ENCODE measurements at places on chromosomes 6 and 20.
A peak's percentile ranks its signal among the peaks of the same experiment; 100 is the strongest.

DNA sequence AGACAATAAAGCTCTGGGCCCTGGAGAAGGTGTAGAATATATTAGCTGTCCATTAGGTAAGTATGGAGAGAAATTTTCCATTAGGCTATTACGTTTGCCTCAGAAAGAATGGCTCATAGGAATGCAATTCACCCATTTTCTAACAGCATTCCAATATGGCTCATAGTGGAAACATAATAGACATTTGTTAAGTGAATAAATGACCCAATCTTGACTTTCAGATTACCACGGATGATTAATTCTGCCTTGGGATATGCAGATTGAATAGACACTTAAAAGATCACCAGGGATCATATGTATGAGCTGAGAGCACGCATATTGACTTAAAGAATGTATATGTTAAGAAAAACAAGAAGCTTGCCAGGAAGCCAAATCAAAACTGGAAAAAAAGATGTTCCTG, 209.1 kb upstream of the CDYL start:
- DNase-seq: no peak

GRCh38 chr6:155310596-155310995, 3.7 kb downstream of the TFB1M start:
- no peak for DNase-seq

DNA sequence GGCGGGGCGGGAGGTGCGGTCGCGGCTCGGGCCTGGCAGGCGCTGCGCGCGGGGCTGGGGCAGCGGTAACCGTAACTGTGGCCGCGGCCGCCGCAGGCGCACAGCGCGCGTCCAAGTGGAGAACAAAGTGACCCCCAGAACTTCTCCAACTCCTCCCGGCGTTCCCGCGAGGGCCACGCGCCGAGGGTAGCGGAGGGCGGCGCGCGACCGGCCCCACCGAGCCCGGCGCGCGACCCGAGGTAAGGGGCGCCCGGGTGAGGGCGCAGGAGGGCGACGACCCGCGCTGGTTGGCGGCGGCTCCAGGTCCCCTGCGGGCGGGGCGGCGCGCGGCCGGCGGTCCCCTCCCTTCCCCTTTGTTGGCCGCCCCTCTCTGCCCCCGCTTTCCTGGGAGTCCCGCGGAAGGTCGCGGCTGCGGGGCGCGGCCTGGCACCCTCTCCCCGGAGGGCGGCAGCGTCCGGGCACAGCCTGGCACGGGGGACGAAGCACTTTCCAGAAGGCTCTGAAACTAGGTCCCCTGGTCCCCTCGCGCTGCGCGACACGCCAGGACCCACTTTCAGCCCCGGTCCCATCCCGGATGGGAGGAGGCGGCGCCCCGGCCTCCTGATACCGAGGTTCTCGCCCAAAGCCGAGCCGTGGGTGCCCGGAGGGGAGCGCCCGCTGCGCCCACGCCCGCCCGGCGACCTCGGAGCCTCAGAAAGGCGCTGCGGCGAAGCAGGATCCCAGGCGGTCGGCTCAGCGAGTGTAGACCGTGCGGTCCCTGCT, at the start of gene TIAM2:
Gene TIAM2 (plus strand): TSS at position 62 of the 762 bp plus-strand sequence. CDS start 133,909 bp downstream, outside the sequence.
- peak; percentile 5 for DNase-seq

- DNase-seq: no peak
Observed at GRCh38 chr6:70150521-70150920, 152.4 kb downstream of the COL9A1 start.

GRCh38 chr20:23663180-23663579, 25.4 kb upstream of the CST3 start:
- DNase-seq: no peak

DNA sequence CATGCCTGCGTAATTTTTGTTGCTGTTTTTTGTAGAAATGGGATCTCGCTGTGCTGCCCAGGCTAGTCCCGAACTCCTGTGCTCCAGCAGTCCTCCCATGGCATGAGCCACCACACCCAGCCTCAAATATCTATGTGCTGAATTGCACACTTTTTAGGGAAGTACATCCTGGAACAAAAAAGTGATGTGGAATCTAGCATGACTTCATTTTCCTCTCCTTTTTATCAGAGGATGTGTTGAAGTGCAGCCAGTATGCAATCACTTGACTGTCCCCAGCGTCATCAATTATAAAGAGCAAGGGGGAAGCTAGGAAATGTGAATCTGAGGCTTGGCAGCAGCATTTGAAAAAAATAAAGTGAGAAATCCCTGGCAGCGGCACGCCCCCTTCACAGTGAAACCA, 6.4 kb upstream of the EXOC2 start:
- DNase-seq: no peak

- no peak for DNase-seq
Observed at GRCh38 chr6:113825781-113826180, 31.4 kb upstream of the MARCKS start.

DNA sequence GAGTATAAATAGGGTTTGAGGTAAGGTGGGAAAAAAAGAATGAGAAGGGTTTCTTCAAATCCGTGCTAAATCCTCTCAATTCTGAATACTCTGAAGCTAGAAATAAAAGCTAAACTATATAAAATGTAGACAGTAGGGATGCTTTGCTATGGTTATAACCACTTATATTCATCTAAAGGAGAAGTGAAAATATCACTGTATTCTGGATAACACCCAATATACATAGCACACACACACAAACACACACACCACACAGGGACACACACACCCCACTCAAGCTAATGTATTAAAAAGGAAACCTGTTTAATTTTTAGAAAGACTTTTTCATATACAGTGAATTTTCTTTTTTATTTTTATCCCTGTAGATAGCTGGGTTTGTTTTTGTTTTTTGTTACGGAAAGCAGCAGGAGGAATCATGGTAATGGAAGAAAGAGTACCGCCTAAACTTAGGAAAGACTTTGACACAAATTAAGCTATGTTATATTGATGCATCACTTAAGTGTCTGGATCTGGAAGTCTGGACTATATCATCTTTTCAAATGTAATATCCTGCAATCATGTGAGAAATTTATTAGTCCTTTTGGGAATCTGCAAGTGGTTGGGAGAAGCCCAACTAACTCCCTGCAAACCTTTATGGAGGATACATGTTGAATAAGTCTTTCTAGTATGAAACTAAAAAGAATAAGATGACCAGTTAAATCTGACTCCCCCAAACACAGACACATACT, 68.4 kb upstream of the FABP7 start:
- DNase-seq: no peak

GRCh38 chr6:20319520-20320357, 81.9 kb upstream of the E2F3 start:
- peak; percentile 55 for DNase-seq

DNA sequence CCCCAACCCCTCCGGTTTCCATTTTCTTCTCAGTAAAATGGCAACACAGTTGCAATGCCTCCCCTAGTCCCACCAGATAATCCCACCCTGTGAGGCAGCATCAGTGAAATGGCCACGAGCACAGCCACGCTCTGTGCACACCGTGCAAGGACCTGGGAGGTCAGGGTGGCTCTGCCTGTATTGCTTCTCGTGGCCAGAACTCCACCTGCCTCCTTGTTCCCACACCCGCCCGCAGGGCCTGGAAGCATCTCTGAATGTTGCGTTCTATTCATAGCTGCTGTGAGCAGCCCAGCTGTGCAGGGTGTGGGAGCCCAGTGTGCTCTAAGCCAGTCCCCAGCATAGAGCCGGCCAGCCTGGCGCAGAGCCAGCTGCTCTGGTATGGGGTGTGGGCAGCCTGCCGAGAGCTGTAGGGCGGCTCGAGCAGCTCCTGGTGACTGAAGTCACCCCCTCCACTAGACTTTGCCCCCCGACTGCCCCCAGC, 161.1 kb downstream of the DLL1 start:
- DNase-seq: no peak

- DNase-seq: no peak
Observed at GRCh38 chr6:138931660-138932059, 56.4 kb downstream of the REPS1 start.

DNA sequence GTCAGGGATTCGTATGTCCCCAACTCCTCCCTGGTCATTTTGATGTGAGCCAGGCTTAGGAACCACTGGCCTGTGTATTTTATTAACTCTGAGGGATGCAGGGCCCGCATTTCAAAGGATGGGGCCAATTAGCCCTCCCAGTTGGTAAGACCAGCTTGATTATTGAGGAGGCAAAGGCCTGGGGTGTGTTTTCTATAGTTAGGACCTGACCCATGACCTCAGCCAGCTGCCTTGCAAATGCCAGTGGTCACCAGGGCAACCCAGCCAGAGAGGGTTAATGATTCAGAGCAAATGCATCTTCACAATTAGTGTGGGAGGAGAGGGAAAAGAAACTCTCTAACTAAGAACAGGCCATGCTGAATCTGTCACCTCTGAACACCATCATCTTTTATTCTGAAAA, 835.4 kb downstream of the MAFB start:
- DNase-seq: no peak

- no peak for DNase-seq
Observed at GRCh38 chr6:167116109-167116837, 6.6 kb upstream of the CCR6 start.

All from stimulated activated CD4-positive, alpha-beta T cell treated with anti-CD3 and anti-CD28 coated beads, Interleukin-1b, Interleukin-23, amount 100 ng/mL, for 24 hours (primary cell).